ENCODE measurements at places on chromosomes 13 and 19.

DNA sequence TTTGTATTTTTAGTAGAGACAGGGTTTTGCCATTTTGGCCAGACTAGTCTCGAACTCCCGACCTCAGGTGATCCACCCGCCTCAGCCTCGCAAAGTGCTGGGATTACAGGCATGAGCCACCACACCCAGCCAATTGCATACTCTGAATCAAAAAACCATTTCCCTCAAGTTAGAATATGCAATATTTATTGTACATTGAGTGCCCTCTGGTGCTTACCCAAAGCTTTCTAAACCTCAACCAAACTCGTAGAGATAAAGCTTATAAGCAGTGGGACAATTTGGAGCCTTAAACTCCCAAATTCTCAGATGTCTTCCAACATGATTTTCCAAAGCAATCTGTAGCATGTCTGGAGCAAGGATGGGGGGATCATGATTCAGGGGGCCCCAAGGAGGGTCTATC is 22.4 kb downstream of the RFXAP start:
- no peak for DNase-seq

- no peak for DNase-seq
Observed at GRCh38 chr13:34361560-34361959, 543.6 kb downstream of the RFC3 start.

- no peak for DNase-seq
Observed at GRCh38 chr13:31094331-31095015, 67.2 kb downstream of the HSPH1 start.

- no peak for DNase-seq
Observed at GRCh38 chr13:20704459-20705069, 1.1 kb downstream of the IL17D start.

GRCh38 chr13:21330126-21330861 is 128.8 kb downstream of the ZDHHC20 start:
- DNase-seq: no peak

GRCh38 chr19:2987797-2988196 is 10.4 kb downstream of the TLE6 start:
- DNase-seq: no peak

DNA sequence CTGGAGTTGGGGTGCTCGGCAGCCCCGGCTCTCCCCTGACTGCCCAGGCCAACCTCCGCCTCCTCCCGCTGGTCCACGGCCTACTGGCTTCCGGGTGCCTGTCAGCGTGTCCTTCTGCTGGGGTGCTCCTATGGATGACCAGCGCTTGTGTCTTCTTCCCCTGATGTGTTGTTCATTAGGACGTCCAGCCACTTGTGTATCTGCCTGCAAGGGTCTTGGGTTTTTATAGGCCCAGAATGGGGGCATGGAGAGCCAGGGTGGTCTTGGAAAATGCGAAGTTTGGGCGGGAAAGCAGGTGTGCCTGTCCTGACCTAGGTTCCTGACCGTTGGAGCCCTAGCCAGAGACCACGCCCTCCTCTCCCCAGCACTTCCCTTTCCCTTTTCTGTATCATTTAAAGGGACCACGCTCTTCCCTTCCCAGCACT is 139.8 kb downstream of the SLITRK5 start:
- DNase-seq: no peak

DNA sequence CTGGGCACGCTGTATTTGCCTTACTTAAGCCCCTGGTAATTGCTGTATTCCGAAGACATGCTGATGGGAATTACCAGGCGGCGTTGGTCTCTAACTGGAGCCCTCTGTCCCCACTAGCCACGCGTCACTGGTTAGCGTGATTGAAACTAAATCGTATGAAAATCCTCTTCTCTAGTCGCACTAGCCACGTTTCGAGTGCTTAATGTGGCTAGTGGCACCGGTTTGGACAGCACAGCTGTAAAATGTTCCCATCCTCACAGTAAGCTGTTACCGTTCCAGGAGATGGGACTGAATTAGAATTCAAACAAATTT is 676 bp downstream of the BRCA2 start:
- no peak for DNase-seq

DNA sequence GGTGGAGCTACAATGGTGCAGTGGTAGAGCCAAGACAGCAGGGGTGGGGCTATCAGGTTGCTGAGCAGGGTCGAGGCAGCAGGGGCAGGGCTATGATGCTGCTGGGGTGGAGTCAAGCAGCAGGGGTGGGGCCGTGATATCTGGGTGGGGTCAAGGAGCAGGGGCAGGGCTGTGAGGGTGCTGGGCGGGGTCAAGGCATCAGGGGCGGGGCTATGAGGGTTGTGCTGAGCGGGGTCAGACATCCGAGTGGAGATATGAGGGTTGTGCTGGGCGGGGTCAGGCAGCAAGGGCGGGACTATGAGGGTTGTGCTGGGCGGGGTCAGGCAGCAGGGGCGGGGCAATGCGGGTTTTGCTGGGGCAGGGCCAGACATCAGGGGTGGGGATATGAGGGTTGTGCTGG is 14.7 kb downstream of the HCN2 start:
- DNase-seq: peak; percentile 38

DNA sequence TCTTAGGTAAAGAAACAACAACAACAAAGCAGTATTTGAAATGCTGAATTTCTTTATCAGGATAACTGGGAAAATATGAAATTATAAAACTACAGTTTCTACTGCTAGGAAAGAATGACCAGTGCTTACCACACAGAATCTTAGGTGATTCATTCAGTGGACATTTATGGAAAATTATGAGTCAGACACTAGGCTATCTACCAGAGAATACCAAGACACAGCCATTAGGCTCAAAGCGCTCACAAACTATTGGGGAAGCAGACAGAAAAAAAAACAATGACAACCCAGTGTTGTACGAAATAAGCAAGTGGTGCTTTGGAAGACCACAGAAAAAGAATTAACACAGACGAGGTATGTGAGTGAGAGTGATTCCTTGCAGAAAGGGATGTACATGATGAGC is 1019.5 kb downstream of the PCDH9 start:
- DNase-seq: no peak

- DNase-seq: no peak
Observed at GRCh38 chr13:21014139-21014501, 47.3 kb downstream of the LATS2 start.

DNA sequence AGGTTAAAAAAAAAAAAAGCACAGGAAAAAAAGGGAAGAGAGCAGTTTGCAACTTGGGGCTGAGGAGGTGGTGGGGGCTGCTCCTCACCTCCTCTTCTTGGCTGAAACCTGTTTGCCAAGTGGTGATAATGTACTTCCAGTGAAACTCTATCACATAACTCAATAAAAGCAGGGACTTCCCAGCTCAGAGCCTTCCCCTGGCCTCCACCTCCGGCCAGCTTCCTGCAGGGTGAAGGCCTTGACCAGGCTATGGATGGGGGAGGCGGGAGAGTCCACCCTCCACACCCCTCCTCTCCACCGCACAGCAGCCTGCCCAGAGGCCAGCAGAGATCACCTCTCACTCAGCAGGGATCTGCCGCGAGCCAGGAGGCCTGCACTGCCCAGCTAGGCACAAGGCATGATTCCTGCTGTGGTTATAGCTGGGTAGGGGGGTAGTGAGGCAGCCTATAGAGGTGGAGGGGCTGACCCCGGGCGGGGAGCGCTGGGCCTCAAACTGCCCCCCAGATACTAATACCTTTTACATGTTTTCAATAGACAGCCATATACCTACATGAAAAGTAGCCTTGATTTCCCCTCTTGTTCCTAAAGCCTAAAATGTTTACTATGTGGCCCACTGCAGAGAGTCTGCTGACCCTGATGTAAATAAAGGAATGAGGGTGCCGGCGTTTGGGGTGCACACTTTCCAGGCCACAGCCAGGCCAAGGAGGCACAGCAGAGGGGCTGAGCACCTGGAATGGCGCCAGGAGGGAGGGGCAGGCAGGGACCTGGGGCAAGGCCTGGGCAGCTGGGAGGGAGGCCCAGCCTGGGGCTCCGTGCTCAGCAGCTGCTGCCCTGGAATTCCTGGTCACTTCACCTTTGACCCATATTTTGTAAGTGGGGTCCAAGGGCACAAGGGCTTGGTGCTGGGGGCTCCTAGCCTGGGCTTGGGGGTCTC is 10.3 kb downstream of the ZNF787 start:
- DNase-seq: no peak

DNA sequence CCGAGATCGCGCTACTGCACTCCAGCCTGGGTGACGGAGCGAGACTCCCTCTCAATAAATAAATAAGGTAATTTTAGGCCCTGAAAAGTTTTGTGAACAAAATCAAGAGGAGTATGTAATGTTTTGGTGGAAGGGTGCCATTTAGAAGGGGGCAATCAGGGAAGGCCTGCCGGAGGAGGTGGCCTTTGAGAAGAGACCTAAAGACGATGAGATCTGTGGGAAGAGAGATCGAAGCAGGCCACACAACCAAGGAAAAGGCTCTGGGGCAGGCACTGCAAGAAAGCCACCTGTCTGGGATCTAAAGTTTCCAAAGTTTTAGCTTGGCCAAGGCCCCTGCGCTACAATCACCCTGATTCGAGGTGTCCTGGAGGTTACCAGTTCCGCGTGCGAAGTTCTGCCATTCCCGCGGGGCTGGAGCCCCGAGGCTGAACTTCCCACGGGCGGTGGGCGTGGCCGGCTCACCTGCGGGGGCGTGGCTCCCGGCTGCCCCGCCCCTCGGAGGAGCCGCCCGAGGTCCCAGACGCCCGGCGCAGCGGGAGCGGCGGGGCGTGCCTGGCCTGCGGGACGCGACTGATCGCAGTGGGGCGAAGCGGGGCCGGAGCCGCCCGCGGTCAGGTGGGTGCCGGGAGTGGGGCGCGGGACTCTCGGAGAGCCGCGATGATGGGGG is at the start of gene KLC3:
Gene KLC3 (plus strand): TSS at position 519 of the 667 bp plus-strand sequence. CDS start 4,792 bp downstream, outside the sequence.
- no peak for DNase-seq

GRCh38 chr13:109819874-109820273 is 33.5 kb upstream of the IRS2 start:
- no peak for DNase-seq

DNA sequence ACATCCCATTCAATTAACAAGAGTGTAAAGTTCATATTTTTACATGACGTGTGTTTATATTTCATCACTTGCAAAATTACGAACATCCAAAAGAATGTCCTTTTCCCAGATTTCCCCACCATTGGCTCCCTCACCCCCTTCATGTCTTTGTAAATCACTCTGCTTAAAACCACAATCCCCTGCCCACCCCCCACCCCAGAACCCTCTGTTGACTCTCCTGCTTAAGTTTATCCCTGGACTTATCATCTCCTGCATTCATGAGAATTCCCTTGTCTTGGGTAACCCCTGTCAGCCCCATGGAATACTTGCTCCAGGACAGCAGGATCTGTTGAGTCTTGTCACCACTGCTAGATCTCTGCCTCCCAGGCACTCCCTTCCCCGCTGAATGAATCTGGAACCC is 109.9 kb downstream of the COL4A1 start:
- DNase-seq: no peak

DNA sequence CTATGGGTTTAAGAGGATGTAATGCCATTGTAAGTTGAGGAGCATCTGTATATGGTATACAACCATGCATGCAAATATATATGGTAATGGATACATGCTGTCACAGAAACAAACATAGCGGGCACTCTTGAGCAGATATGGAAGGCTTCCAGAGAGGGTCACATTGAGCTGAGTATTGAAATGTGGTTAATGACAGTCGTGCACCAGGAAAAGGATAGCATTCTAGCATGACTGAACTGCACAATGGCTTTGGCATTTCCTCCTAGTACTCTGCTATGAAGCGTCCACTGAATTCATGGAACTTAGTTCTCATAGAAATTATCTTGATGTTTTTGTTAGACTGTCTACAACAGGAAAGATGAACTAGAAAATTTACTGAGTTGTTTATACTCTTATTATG is 25.2 kb downstream of the DGKH start:
- DNase-seq: no peak

DNA sequence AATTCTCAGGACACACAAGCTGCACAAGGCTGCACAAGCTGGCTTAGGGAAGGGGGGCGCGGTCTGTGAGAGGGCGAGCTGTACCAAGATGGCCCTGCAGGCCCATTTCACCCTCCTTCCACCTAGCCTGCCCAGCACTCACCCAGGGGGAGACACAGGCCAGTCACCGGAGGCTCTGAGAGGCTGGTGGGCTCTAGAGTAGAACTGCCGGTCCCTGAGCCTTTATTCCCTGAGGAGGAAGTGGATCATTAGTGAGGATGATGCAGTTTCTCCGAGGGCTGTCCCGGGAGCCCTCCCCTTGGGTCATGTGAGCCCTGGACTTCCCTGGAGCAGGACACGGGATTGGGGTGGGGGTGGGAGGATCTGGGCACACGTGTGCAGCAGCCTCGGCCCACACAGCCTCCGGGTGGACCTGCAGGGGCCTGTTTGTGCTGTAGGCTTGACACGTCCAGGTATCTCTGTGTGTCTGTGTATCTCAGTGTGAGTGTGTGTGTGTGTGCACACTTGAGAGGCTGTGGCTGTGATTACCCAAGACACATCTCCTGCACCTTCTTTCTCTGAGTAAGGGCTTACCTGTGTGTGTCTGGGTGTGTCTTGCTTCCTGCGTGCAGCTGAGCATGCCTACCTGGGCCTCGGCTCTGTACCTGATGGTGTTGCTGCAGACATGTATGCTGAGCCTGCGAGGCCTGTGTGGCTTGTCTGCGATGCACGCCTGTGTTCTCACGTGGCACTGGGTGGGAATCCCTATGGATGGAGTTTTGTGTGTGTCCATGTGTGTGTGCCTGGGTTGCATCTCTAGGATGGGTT is at the start of gene ACP5:
Gene ACP5 (minus strand): TSS at position 195 of the 807 bp plus-strand sequence. CDS start 328 bp downstream, outside the sequence.
- no peak for DNase-seq

DNA sequence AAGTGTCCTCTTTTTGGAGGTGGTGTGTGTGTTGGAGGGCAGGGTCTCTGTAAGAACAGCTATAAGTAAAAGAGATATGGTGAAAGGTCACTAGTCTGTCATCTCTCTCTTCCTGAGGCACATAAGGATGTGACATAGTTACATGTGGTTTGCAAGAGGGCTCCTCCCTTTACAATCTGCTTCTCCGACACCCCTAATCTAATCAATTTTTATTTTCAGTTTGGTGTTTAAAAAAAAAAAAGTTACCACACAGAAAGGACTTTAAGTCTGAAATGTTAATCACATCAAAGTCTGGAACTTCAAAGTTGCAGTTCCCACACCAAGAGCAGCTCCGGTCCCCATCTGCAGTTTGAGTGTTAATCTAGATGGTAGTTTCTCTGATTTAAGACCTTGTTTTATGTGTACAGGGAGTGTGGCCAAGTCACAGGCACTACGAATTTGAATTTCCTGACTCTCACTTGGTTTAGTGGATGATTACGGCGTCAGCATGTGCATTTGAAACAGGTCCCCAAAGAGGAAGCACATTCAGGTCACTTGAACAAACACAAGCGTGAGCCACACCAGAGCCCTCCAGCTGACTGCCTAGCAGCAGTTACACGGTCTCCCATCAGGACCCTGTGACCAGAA is 53.1 kb downstream of the FOXO1 start:
- no peak for DNase-seq

GRCh38 chr19:41928754-41929535 is 696 bp upstream of the ERFL start:
- DNase-seq: no peak

DNA sequence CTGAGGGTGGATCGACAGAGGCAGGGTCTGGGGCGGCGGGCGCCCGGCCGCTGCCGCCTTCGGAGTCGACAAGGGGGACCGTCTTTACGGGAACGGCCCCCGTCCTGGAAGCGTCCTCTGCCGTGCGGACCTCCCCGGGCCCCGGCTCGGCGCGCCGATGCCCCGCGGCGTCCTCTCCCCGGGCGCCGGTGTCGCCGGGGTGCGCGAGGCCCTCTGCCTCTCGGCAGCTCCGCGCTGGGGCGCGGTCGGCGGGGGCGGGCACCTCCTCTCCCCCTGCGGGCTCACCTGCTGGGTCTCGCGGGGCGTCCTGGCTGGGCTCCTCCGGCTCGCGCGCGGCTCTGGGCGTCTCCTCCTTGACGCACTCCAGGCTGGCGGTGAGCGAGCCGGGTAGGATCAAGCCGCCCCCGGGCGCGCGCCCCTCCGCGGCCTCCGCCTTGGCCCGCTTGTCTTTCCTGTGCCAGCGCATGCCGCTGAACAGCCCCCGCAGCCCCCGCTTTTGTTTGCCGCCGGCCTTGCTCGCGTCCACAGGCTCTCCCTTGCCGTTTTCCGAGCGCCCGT is 1.5 kb downstream of the AMER2 start:
- DNase-seq: no peak
